ENCODE measurements at places on chromosomes 12 and 14.

DNA sequence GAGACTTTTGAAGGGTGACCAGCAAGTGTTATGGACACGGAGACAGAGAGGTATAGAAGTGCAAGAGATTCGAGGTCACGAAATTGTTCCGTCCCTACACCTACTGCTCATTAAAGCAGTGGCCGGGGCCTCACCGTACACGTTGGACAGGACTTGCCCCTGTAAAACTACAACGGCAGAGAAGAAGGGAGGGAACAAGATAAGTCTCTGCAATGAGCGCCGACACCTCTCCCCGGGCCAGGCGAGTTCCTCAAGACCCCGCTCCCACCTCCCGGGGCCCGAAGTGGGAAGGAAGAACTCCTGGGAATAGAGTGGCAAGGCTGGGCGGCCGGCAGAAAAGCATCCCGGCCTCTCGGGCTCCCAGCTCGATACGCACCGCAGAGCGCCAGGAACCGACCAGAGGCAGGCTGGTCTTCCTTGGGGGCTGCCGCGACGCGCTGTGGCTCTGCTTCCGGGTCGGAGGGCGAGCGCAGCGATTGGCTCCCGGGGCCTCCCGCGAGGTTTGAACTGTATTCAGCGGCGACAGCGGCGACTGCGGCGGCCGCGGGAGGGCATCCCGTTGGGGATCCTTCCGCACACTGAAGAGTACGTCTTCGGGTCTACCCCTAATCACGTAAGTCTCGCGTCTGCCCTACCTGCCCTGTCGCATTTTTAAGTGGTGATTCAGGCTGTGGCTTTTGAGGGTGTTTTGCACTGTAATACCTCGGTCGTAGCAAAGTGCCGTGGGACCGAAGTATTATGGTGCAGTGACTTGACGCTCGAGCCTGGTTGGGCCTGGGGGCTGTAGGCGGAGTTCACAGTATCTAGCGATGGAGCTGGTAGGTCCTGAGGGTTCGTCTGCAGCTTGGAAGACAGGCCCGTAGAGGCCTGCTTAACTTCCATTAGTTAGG is at the start of the genes NUP37 and PARPBP:
NUP37 (minus strand) TSS at position 441 of the 890 bp plus-strand sequence. CDS start 1,596 bp downstream, outside the sequence.
PARPBP (plus strand) TSS at position 510 of the 890 bp plus-strand sequence. CDS start 3,706 bp downstream, outside the sequence.
- peak; percentile 47 for DNase-seq

GRCh38 chr14:94143711-94144110 is 14.3 kb upstream of the IFI27L2 start:
- DNase-seq, result no peak

DNA sequence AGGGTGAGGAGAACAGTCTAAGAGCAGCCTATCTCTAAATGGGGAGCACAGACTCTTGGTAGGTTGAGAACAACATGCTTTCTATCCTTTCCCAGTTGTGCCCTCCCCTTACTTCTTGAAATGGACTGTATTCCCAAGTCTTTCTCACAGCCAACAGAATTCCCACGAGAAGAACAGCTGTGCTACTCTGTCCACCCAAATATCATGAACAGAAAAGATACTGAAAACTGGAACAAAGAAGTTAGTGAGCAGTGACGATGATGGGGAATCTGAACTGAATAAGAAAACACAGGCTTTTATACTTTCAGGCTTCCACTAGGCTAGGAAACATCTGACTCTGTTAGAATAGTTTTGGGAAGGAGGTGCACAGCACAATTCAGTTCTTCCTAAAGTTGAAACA is 3.4 kb downstream of the NACA start:
- DNase-seq, result no peak

DNA sequence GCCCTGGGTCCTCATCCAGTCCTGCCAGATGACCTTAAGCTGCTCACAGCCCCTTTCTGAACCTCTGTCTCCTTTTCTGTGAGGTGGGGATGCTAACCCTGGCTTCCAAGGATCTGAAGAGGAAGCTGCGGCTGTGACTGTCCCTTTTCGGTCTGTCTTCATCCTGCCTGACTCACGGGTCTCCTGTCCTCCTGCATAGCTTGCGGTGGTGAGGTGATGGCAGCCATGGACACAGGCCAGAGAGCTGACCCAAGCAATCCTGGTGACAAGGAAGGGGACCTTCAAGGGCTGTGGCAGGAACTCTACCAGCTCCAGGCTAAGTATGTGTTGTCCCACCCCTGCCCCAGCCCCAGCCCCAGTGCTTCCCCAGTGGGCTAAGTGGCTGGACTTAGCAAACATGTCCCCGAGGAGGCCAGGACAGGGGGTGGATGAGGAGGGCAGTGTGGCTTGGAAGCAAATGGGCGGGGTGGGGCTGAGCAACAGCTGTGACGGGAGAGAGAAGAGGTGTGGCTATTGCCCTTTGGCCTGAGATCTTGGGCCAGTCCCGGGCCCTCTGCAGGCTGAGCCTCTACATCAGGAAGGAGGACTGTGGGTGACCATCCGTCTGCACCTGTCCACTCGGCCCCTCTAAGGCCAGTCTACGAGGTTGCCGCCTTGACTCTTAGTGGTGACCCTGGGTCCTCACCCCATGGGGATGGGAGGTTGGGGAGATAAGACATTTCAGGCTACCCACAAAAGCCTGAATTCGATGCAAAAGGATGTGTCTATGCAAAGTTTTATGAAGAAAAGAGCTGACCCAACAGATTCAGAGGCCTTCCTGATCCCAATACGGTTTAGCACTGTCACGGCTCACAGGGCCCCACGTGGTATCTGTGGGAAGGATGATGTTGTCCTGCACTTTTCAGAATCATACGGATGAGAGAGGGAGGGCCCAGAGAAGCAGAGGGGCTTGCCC is 1.1 kb downstream of the CCDC197 start:
- no peak for DNase-seq

GRCh38 chr14:100577986-100578431 is 9.2 kb downstream of the BEGAIN start:
- no peak for DNase-seq

DNA sequence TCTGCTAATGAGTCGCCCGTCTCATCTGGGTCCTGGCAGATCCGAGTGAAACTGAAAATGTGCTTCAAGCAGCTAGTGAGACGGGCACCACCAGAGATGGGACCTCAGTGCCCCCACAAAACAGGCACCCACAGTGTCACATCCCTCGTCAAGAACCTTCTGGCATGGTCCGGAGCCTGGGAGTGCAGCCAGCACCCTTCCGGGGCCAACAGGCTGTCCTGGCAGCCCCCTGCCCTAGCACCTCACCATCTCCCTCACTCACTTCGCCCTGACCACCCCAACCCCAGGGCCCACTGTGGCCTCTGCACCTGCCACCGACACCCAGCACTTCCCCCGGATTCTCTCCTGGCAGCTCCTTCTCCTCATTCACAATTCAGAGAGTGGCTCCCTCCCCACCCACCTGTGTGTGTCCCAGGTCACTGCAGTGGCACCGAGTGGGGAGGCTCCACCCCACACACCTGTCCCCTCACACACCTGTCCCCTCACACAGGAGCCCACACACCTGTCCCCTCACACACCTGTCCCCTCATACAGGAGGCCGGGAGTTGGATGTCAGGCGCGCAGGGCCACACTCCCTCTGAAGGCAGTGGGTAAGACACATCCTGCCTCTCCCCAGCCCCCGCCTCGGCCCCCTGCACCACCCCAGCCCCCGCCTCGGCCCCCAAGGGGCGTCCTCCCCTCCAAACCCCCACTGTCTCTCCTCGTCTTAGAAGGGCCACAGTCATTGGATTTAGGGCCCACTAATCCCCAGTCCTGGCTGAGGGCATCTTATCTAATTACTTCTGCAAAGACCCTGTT is 7.9 kb downstream of the GALNT9 start:
- no peak for DNase-seq

GRCh38 chr12:82350161-82350560 is 8.0 kb downstream of the CCDC59 start:
- no peak for DNase-seq

- no peak for DNase-seq
These were observed 82.9 kb downstream of the FGD4 start for GRCh38 chr12:32482226-32482625.

GRCh38 chr14:101122237-101123141 is 219.0 kb upstream of the RTL1 start:
- DNase-seq, result no peak

DNA sequence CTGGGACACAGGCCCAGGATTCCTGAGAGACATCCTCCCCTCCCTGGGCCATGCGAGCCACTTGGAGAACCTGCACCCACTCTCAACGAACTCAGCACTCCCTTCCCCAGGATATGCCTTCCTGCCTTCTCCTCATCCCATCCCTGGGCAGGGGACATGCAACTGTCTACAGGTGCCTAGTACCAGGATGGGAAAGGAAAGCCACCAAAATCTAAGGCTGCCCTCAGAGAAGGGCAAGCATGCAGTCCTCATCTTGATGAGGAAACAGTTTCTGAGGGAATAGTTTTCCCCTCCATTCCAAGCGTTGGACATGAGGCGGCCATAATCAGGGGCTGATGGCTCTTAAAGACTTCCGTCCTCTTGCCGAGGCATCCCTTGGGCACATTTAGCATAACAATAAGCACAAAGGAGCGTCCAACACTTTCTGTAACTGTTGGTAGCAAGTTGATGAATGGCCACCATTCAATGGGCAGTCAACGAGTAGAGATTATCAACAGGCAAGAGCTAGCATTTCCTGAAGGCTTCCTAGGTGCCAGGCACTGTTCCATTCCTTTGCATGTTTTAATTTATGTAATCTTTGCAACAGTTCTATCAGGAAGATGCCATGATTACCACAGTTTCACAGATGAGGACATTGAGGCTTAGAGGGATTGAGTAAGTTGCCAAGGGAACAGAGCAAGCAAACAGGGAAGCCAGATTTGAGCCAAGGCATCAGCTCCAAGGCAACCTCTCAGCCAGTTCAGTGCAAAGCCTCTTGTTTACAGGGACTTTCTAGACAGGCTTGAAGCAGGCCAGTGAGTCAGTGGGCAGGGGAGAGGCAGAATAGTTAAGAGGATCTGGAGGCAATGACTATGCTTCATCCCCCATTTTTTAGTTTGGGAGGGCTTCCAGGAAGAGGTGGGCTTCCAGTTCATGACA is 105.1 kb downstream of the SINHCAF start:
- no peak for DNase-seq

DNA sequence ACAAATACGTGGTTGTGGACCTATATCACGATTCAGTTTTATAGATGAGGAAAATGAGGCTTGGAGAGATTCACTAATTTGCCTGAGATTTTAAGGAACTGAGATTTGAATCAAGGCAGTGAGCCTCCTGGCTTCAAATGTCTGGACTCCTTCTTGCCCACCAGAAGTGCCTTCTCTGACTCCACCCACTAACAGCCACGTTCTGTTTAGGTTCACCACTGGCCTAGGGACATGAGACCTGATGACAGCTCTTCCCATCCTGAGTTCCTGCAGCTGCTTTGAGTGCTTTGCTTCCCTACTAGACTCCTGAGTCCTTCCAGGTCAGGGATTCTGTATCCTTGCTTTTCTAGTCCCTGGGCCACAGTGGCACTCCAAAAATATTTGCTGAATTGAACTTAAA is 57.1 kb downstream of the PLBD1 start:
- no peak for DNase-seq

DNA sequence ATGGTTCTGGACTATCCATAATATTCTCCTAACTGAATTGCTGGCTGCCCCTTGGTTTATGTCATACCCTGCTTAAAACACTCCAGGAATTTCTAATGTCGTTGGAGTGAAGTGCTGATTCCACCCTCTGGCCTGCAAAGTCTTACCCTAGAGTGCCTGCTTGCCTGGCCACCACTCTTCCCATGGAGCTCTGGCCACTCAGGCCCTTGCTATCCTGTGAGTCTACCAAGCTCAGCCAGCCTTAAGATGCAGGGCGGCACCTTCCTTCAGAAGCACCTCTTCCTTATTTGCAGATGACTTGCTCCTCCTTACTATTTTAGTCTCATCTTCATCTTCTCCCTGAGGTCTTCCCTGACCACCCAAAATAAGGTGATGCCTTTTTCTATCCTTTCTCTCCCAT is 35.3 kb downstream of the SLC6A15 start:
- DNase-seq, result no peak

DNA sequence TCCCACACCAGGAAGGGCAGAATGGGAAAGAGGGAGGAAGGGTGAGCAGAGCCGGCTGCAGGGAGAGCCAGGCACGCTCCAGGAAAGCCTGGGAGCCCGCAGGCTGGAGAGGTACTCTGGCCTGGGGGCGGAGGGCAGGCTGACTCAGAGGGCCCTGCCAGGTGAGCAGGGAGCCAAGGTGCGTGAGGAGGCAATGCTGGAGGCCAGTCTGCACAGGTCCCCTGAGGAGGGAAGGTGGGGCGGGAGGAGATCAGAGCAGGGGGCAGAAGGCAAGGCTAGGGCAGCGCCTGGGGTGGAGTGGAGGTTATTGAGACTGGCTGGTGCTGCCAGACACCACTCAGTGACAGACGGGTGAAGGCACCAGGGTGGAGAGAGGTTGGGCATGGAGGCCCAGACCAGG is 385.0 kb downstream of the BCL11B start:
- no peak for DNase-seq

GRCh38 chr12:131850856-131851559 is 22.8 kb downstream of the MMP17 start:
- no peak for DNase-seq

DNA sequence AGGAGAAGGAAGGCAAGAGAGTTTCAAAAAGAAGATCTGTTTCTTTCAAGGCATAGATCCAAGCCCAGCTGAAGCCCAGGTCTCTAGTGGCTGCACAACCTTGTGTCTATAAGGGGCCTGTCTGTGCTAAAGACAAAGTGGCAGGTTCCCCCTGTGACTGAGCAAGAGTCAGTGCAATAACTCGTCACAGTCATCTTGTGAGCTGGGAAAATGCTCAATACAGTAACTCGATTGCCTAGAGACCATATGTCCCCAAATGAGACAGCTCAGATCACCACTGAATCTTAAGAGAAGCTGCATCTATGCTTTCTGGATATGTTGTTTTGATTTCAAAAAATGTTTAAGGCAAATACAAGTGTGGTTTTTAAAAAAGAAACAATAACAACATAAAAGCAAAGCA is 24.2 kb downstream of the ST8SIA1 start:
- DNase-seq, result no peak

GRCh38 chr14:99248761-99249171 is 23.2 kb downstream of the BCL11B start:
- DNase-seq, result no peak

- no peak for DNase-seq
These were observed 46.6 kb downstream of the PDZRN4 start for GRCh38 chr12:41234692-41235091.

DNA sequence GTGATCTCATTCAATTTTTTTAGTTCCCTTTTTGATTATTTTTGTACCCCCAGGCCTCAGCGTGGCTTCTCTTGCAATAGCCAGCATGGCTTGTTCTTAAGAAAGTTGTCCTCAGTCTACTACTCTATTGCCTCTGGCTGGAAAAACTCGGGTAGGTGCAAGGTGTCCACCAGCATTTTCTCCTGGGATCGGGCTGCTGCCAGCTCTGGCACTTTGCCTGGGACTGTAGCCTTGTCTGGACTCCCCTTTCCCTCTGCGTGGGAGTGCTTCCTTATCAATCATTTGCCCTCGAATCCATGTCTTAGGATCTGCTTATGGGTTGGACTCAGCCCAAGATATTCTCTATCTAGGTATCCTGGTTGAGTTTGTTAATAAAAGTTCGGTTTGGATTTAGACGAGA is 773.4 kb downstream of the DIO2 start:
- DNase-seq, result no peak

All from pulmonary artery endothelial cell (primary cell).